ENCODE measurements at places on chromosomes 3 and 15.

- no peak for DNase-seq
Measured at GRCh38 chr3:192841428-192841827, 76.2 kb downstream of the MB21D2 start.

DNA sequence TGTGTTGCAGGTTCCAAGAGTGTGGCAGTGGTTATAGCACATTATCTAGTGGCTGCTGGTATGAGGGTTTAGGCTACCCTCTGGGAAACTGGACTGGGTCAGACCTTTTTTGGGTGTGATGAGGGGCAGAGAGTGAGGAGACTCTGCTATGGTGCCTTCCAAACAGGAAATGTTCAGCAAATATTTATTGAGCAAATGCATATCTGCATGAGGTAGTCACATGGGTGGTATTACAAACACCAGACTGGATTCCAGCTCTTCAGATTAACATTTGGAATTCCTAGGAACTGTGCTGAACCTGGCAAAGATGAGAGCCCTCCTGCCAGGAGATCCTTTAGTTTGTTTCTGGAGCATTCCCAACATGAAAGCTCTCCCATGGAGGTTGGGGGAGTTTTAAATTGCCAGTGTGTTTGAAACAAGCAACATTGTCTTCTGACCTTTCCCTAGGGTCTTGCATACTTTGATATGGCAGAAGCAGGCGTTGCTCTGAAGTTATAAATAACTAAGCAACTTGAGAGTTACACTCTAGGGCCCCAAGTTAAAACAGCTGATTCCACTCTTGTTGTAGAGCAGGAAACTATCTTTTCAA, 341.2 kb upstream of the C2CD4B start:
- DNase-seq: no peak

- DNase-seq: no peak
Measured at GRCh38 chr3:179026636-179027035, 45.0 kb downstream of the ZMAT3 start.

DNA sequence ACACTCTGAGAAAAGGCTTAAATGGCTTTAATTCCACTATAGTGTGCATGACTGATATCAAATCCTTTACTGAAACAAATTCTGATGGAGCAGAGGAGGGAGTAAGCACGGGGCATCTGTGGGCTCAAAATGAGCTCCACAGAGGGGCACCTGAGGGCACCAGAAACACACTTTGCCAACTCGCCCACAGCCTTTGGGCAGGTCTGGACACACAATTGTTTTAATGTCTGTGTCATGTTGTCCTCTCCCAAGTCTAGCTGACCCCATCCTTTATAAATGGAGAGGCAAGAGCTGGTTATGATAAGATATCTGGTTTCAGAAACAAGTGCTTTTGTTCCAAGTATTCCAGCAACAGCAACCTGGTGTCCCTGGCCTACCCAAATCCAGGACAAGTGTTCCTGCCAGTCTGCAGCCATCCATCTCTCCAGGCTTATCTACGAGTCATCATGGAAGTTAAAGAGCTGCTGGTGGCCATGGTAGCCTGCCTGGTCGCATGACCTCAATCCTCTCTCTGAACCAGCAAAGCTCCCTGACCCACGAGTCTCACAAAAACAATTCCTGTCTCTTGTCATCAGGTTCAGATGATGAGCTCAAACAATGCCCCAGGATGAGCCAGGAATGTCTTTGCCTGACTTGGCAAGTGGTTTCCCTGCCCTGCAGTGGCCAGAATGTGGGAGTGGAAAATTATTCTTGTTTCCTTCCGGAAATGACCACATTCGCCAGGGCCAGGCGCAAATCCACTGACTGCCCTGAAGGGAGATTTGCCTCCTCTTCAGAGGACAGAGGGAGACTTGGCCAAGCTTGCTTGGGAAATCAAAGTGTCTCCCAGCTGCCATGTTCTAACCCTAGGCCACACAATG, 64.4 kb upstream of the TPM1 start:
- no peak for DNase-seq

DNA sequence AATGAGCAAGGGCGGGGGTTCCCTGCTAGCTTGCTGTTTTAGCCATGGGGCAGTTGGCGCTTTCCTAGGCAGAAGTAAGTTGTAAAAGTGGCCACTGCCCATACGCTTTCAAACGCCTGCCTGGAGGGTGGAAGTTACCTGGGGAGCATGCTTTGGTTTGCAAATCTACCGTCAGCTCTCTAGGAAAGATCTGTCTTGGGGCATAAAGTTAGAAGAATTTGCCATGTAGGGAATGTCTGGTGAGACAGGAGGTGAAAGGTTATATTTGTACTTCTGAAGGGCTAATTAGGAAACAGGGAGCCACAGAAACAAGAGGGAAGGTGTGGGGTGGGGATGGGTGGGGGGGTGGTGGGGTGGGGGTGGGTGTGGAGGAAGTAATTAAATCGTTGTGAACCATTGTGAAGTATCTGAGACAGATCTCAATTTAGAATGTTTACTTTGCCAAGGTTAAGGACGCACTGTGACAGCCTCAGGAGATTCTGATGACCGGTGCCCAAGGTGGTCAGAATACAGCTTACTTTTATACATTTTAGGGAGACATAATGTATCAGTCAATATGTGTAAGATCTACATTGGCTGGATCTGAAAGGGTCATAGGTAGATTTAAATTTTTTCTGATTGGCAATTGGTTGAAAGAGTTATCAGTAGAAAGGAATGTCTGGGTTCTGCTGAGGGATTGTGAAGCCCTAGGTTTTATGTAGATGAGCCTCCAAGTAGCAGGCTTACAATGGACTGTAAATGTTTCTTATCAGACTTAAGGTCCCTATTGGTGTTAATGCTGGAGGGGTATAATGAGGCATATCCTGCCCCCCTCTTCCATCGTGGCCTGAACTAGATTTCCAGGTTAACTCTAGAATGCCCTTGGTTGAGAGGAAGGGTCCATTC, 62.0 kb upstream of the GCNT3 start:
- DNase-seq: no peak

DNA sequence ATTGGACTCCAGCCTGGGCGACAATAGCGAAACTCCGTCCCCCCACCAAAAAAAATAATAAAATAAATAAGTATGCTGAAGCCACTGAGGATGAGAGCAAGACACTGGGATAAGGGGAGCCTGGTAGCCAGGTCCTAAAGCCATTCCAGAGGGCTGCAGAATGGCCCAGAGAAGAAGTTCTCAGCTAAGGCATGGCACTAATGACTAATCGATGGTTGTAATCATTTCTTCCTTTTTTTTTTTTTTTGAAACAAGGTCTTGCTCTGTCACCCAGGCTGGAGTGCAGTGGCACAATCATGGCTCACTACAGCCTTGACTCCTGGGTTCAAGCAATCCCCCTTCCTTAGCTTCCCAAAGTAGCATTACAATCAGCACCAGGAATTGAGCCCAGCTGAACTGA, 25.6 kb upstream of the ZNF774 start:
- no peak for DNase-seq

All from CD8-positive, alpha-beta memory T cell (primary cell).